SK-N-SH treated with all-trans-retinoic acid at 6 μM for 48 hours (cell line): ENCODE measurements at places on chromosomes 12 and 14.

DNA sequence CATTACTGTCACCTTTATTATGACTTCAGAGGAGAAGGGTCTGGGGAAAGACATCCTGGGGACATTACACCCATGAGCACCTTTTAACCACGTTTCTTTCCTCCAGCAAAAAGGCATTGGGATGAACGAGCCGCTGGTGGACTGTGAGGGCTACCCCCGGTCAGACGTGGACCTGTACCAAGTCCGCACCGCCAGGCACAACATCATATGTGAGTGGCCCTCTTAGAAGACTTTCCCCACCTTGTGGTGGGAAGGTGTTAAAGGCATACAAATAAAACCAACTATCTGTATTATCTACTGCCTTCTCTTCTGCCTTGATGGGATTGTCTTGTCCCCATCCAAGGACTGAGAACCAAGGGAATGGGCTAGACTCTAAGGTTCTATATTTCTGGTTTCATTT lies 6.0 kb downstream of the PSMD9 start:
- ATAC-seq, result peak; percentile 68

DNA sequence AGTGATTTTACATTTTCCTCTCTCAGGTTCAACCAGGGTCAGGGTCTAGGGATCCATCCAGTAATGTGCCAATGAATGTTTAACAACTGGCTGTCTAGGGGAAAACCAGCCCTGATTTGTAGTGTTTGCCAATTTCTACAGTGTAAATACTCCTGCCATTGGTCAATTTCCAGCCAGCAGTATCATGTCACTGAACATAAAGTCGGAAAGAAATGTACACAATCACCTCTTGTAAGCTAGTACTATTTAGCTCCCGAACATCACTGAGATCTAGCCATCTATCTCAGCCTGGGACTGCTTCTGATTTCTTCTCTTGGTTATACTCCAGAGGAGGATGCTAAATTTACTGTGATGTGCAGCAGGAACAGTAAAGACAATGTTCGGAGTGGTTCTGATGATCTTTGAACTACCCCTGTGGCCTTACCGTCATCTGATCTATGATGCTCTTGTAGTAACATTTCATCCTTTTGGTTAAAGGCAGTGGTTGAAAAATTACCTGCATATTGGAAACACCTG lies 36.7 kb upstream of the EGLN3 start:
- ATAC-seq, result no peak

GRCh38 chr12:78929075-78929418 lies 64.5 kb downstream of the SYT1 start:
- ATAC-seq, result no peak

GRCh38 chr12:112160611-112161010 lies 35.3 kb downstream of the TRAFD1 start:
- no peak for ATAC-seq
